CD8-positive, alpha-beta T cell (primary cell): ENCODE measurements at places on chromosomes 13 and 19.

GRCh38 chr19:43774103-43774939 is 6.5 kb downstream of the KCNN4 start:
- no peak for DNase-seq

DNA sequence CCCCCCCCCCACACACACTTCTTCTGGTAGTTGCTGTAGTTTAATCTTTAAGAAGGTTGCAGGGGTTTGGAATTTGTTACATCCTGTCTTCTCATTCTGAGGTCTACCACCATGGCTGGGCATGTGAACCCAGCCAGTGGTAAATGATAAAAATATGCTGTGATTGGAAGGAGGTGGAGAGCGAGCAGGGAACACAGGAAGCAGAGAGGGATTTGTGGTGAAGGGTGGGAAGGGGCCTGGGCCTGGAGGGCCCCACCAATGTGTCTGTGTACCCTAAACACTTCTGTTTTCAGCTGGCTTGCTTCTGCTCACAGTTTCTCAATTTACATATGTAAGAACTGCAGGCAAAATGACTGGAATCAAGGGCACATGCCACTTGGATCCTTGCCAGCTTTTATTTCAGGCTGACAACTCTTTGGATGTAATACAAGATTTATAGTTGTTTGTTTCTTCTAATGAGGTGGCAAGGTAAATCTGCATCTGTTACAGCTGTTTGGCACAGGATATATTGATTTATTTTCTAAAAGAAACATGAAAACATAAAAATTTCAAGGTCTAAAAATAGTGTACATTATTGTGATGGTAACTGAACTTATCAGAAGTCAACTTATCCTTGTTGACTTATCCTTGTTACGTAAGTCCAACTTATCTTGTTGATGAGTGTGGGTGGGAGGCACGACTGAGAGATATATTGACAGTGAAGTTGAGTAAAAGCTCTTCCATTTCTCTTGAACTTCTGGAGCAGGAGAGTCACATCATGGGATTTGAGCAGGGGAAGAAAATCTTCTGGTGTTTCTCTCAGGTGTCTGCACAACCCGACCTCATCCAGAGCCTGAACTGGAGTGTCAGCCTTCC is 313.2 kb downstream of the SHISA2 start:
- no peak for DNase-seq

DNA sequence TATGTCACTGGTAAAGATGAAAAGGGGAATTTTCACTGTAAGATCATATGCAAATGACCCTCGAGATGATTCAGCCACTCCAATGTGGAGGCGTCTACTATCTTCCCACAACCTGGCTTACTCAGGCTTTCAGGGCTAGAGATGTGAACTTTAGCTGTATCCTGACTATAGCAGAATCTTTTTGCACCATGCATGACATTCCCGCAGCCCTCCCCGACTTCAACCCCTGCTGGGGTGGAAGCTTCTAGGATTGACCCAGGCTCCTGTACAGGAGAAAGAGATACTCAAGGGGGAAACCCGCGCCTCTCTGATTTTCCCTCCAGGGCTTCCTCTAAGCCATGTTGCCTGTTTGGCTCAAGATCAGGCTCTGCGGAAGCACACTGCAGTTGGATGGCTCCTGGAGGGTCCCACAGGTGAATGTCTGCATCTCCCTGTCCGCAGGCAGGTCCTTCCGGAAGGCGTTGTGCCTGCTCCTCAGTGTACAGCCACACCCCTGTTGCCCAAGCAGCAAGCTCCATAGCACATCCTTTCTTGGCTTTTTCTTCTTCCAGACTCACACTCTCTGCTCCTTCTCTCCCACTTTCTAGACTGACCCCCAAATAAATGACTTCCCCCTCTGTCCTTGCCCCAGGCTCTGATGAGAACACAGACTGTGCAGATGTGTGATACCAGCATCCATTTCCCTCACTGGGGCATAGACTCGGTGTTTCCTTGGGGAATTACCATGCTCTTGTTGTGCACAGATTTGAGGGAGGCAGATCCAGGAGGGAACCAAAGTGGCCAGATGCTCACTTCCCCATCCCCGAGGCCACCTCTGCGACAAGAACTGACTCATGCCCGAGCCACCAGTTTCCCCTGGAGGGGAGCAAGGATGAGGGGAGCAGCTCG is 29.1 kb upstream of the POP4 start:
- DNase-seq, result no peak

DNA sequence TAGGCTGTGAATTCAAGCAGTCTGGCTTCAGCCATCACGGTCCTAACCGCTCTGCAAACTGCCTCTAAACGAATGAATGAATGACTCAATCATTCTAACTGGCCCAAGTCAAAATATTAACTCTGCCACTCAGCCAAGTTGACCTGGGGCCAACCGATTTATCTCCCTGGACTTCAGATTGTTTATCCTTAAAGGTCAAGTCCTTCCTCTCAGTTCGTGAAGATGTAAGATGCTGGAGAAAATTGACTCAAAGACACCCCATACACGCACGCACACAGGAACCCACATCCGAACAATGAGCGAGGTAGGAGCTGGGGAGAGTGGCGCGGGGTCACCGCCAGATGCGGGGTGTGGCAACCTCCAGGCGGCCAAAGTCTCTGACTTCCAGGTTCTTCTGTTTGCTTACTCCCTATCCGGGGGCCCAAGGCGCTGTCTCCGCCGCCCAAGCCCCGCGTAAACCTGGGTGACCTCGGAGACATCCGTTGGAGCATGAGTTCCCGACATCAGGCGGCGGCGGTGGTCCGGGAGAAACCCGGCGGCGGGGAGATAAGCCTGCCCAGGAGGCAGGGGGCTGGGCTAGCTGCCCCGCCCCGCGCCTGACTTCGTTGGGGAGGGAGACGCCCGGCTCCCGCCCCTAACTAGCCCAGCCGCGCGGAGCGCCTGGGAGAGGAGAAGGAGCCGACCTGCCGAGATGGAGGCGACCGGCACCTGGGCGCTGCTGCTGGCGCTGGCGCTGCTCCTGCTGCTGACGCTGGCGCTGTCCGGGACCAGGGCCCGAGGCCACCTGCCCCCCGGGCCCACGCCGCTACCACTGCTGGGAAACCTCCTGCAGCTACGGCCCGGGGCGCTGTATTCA is at the start of gene CYP2S1:
Gene CYP2S1 (plus strand): TSS at position 646 of the 856 bp plus-strand sequence. CDS start 46 bp downstream, at position 692.
- DNase-seq, result no peak

DNA sequence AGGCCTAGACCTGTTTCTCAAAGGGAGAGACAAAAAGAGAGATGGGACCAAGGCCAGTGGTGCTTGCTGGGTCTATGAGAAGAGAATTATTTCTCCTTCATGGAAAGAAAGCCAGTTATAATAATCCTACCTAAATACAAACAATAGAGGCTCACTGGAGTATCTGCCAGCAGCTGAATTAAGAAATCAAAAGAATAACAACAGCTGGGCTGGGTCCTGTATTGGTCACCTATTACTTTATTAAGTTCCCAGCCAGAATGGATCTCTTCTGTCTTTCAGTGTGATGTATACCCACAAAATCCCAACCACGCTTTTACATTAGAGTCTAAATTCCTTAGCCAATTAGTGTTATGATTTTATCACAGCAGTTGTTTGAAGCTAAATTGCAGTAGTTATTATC is 297.8 kb upstream of the DACH1 start:
- no peak for DNase-seq

DNA sequence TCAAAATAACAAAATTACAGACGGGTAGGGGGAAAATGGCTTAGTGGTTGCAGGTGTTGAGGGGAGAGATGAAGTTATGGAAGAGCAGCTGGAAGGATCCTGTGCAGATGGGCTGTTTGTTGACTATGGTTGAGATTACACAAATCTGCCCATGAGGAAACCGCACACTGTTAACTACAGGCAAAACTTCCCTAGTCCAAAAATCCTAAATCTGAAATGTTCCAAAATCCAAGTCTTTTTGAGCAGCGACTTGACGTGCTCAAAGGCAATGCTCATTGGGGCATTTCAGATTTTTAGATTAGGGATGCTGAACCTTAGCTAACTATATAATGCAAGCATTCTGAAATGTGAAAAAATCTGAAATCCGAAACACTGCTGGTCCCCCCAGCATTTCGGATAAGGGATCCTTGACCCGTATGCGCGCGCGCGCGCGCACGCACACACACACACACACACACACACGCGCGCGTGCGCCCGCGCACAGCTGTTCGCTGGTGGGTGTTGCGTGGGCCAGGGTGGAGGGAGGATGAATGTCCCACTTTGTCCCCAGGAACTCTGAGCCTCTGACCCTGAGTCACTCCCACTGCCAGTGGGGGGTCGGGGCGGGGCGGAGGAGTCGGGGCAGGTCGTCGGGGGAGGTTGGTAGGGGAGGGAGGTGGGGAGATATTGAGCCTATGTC is 6.8 kb downstream of the F2RL3 start:
- DNase-seq, result no peak

DNA sequence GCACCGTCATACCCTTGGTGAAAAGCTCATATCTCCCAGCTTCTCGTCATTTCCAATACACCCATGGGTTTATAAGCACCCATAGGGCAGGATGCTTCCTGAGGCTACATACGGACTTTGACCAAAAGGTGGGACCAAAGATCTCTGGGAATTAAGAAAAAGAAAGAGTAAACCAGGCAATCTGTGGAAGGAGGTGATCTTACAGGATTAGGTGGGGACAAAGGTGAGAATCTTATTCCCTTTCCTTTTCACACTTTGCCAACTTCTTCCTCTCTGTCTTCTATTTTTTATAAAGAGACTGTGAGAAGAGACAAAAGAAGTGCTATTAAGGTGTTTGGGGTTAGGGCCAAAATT is 172.0 kb downstream of the DLEU7 start:
- DNase-seq, result no peak

- DNase-seq, result no peak
Observed at GRCh38 chr13:41075034-41075433, 13.7 kb downstream of the WBP4 start.
